ENCODE measurements at places on chromosomes 12 and 14. TPM values are rescaled to one million over a fixed set of nuclear protein-coding genes. Genes with fewer than 3 reads are reported as not detected.

FOXG1 gene
- under 0.01 TPM for total RNA-seq

PABPN1 gene
- total RNA-seq: 61.7 TPM

HOMEZ gene
- total RNA-seq: 2.5 TPM

NOS1 gene
- not detected for total RNA-seq

MARS1 gene
- 81.5 TPM for total RNA-seq

RIMKLB gene
- 31.8 TPM for total RNA-seq

RNF212B gene
- total RNA-seq: not detected

RPGRIP1 gene
- total RNA-seq: not detected

RAB2B gene
- total RNA-seq: 29.0 TPM

All from regular cardiac myocyte (primary cell).